Placental epithelial cell (primary cell): ENCODE measurements at places on chromosomes 4 and X. TPM values are rescaled to one million over a fixed set of nuclear protein-coding genes. Genes with fewer than 3 reads are reported as not detected.

SCARB2 gene
- total RNA-seq: 109 and 113 TPM in 2 replicates

GPRASP1 gene
- total RNA-seq: 1.3 and 3.9 TPM in 2 replicates

SPACA5B gene
- not detected in 2 replicates for total RNA-seq

TXLNG gene
- 4.8 and 5.5 TPM in 2 replicates for total RNA-seq

RELL1 gene
- 58.9 and 76.6 TPM in 2 replicates for total RNA-seq

ODAPH gene
- total RNA-seq: 3.5 and 115 TPM in 2 replicates

SAGE1 gene
- not detected in 2 replicates for total RNA-seq

TASL gene
- total RNA-seq: not detected in 2 replicates

NEIL3 gene
- 2.6 and 4.3 TPM in 2 replicates for total RNA-seq

UXT gene
- total RNA-seq: 86.6 and 111 TPM in 2 replicates

PQBP1 gene
- 47.9 and 62.4 TPM in 2 replicates for total RNA-seq

PKD2 gene
- total RNA-seq: 53.0 and 63.2 TPM in 2 replicates

HS6ST2 gene
- total RNA-seq: not detected in 2 replicates

UGT2B17 gene
- not detected in 2 replicates for total RNA-seq

ARAF gene
- total RNA-seq: 16.5 and 35.2 TPM in 2 replicates

CXCL3 gene
- total RNA-seq: not detected in 2 replicates

USP51 gene
- 2.3 and 7.1 TPM in 2 replicates for total RNA-seq

POLN gene
- total RNA-seq: 2.8 and 6.7 TPM in 2 replicates

SLC16A2 gene
- 5.5 and 6.1 TPM in 2 replicates for total RNA-seq

GRID2 gene
- not detected in 2 replicates for total RNA-seq

FGA gene
- total RNA-seq: not detected in 2 replicates

DCLK2 gene
- 0.22 and 0.39 TPM in 2 replicates for total RNA-seq

PAGE4 gene
- total RNA-seq: not detected in 2 replicates

PIR gene
- total RNA-seq: 2.0 and 2.5 TPM in 2 replicates

ARMCX4 gene
- 5.2 and 7.1 TPM in 2 replicates for total RNA-seq

DHRSX gene
- 12.3 and 18.5 TPM in 2 replicates for total RNA-seq

TMEM271 gene
- not detected in 2 replicates for total RNA-seq

PLAC8 gene
- 80.9 and 258 TPM in 2 replicates for total RNA-seq

HDX gene
- total RNA-seq: 1.2 and 2.5 TPM in 2 replicates

CXCL8 gene
- 0.33 and 1.2 TPM in 2 replicates for total RNA-seq

RBM47 gene
- 2.4 and 5.1 TPM in 2 replicates for total RNA-seq

HAND2 gene
- total RNA-seq: 9.9 and 19.6 TPM in 2 replicates

GLOD5 gene
- not detected in 2 replicates for total RNA-seq

PARM1 gene
- total RNA-seq: under 0.01 TPM in 2 replicates

BEX2 gene
- total RNA-seq: 2.1 and 6.7 TPM in 2 replicates

MAGEB2 gene
- total RNA-seq: not detected in 2 replicates

CT45A9 gene
- total RNA-seq: not detected in 2 replicates

RNF212 gene
- total RNA-seq: 1.2 and 1.6 TPM in 2 replicates

MAGEA12 gene
- total RNA-seq: not detected in 2 replicates

DGKK gene
- total RNA-seq: not detected in 2 replicates

GPR101 gene
- total RNA-seq: not detected in 2 replicates

CXCL6 gene
- 0.39 TPM in 1 of 2 replicates, not detected in the other for total RNA-seq

F11 gene
- total RNA-seq: not detected in 2 replicates

GUCY1A1 gene
- total RNA-seq: 106 and 171 TPM in 2 replicates

FGFR3 gene
- 2.0 and 12.6 TPM in 2 replicates for total RNA-seq

PNMA6A gene
- total RNA-seq: under 0.01 and 0.11 TPM in 2 replicates
